ENCODE measurements at places on chromosomes 12 and 14. TPM values are rescaled to one million over a fixed set of nuclear protein-coding genes. Genes with fewer than 3 reads are reported as not detected.

Gene ADCY4
- total RNA-seq, result 32.0 TPM

Gene RPL10L
- not detected for total RNA-seq

Gene CCDC198
- not detected for total RNA-seq

Gene SIX1
- 6.5 TPM for total RNA-seq

Gene OR4E1
- not detected for total RNA-seq

Gene RERGL
- 7.7 TPM for total RNA-seq

Gene SMOC1
- 14.4 TPM for total RNA-seq

Gene COL2A1
- not detected for total RNA-seq

Gene BDKRB1
- total RNA-seq, result 2.4 TPM

Gene CRACR2A
- 6.3 TPM for total RNA-seq

Gene FGD6
- total RNA-seq, result 12.3 TPM

Gene CLEC4D
- 0.87 TPM for total RNA-seq

Gene RNF212B
- total RNA-seq, result not detected

Gene CLEC2A
- not detected for total RNA-seq

Gene TPPP2
- not detected for total RNA-seq

Gene NYNRIN
- total RNA-seq, result 17.4 TPM

Gene GARIN6
- not detected for total RNA-seq

Gene OR11H7
- total RNA-seq, result not detected

Gene SLC11A2
- total RNA-seq, result 46.1 TPM

Gene FAIM2
- 27.0 TPM for total RNA-seq

Gene NFATC4
- 132 TPM for total RNA-seq

Gene GLT1D1
- total RNA-seq, result not detected

Gene COX8C
- total RNA-seq, result not detected

Gene SVOP
- not detected for total RNA-seq

Gene ABHD12B
- not detected for total RNA-seq

Gene TMEM63C
- not detected for total RNA-seq

Gene SMIM41
- total RNA-seq, result 50.6 TPM

Gene SLCO1B1
- total RNA-seq, result not detected

Gene SSTR1
- 1.8 TPM for total RNA-seq

Gene SERPINA1
- total RNA-seq, result 13.9 TPM

Gene CLEC4A
- total RNA-seq, result 2.2 TPM

Gene ADAMTS20
- total RNA-seq, result not detected

Gene METTL3
- 55.5 TPM for total RNA-seq

Gene CLEC9A
- 0.21 TPM for total RNA-seq

Gene GLS2
- 3.1 TPM for total RNA-seq

Gene LRRC10
- total RNA-seq, result not detected

Gene IFNG-AS1
- total RNA-seq, result not detected

Gene CDKN3
- 3.6 TPM for total RNA-seq

Gene EML5
- 0.84 TPM for total RNA-seq

Gene PZP
- 0.22 TPM for total RNA-seq

Gene PTPN21
- total RNA-seq, result 30.1 TPM

Gene PLXNC1
- 9.0 TPM for total RNA-seq

Gene ABCB9
- total RNA-seq, result 5.1 TPM

Gene FMNL3
- total RNA-seq, result 57.0 TPM

Gene CCDC63
- total RNA-seq, result not detected

Gene TRPV4
- 2.4 TPM for total RNA-seq

Gene BICDL1
- 0.66 TPM for total RNA-seq
